Tibial nerve (tissue), 4 donors: ENCODE measurements at places on chromosomes 11 and 22. TPM values are rescaled to one million over a fixed set of nuclear protein-coding genes. Genes with fewer than 3 reads are reported as not detected.

- no peaks in the 10 kb centered on the region for H3K4me1 ChIP-seq
- H3K27me3 ChIP-seq: no peaks in the 10 kb centered on the region
- DNase-seq: no peak
- peak overlapping the region; percentile 95 for H3K27ac ChIP-seq
- no peaks in the 10 kb centered on the region for H3K36me3 ChIP-seq
These were observed 1.3 kb downstream of the TRAF6 start for GRCh38 chr11:36508743-36509142.

The TOLLIP gene
- 55.3 TPM for total RNA-seq

The CRYBB2 gene
- total RNA-seq: not detected

GRCh38 chr11:124202951-124203350, 19.8 kb downstream of the OR10D3 start:
- H3K36me3 ChIP-seq: no peaks in the 10 kb centered on the region
- H3K4me1 ChIP-seq: no peaks in the 10 kb centered on the region
- DNase-seq: no peak
- no peak overlapping the region for H3K27ac ChIP-seq
- no peaks in the 10 kb centered on the region for H3K27me3 ChIP-seq
- H3K4me3 ChIP-seq: no peak overlapping the region
